Neuronal stem cell (in vitro differentiated cells): ENCODE measurements at places on chromosomes 3 and 15.

DNA sequence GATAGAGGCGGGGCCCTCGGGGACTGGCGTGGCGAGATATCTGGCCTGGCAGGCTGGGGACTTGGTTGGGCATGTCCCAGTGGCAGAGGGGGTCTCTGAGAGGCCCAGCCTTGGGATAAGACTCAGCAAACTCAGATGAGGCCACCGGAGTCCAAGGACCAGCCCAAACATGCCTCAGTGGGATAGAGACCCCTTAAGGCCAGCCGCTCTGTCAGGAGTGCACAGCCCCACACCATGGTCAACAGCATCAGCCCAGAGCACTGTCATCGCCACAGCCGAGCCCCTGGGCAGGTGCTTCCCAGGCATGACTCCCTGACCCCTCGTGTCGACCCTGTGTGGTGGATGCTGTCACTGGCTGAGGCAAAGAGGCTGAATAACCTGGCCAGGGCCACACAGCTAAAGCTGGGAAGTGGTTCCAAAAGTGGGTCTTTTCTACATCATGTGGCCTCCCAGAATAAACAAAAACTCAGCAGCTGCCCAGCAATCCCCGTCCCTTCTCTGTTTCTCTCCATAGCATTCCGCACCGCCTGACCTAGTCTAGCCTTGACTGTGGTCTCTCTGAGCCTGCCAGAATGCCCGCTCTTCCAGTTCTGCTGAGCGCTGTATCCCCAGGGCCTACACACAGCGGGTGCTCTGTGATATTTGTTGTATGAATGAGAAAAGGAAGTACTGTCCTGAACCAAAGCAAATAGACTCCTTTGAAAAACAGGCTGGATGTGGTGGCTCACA, 15.1 kb downstream of the CTSH start:
- DNase-seq, result no peak

- no peak for DNase-seq
Observed at GRCh38 chr3:128236657-128237056, 83.4 kb downstream of the EEFSEC start.

DNA sequence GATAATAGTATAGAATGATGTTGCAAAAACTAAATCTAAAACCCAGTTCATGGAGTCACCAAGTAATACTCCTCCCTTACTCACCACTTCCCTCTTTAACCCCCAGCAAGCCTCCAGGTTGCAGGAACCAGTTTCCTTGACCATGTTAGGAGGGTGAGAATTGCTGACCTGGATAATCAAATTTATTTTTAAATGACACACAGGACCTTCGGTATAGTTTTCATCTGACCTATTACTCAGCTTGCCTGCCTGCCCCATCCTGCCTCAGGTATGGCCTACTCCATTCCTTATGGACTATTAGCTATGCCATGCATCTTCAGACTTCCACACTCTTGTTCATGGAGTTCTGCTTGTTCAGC, 883 bp downstream of the RTP4 start:
- DNase-seq, result no peak

- no peak for DNase-seq
Observed at GRCh38 chr3:148943506-148944205, 47.7 kb upstream of the GYG1 start.

DNA sequence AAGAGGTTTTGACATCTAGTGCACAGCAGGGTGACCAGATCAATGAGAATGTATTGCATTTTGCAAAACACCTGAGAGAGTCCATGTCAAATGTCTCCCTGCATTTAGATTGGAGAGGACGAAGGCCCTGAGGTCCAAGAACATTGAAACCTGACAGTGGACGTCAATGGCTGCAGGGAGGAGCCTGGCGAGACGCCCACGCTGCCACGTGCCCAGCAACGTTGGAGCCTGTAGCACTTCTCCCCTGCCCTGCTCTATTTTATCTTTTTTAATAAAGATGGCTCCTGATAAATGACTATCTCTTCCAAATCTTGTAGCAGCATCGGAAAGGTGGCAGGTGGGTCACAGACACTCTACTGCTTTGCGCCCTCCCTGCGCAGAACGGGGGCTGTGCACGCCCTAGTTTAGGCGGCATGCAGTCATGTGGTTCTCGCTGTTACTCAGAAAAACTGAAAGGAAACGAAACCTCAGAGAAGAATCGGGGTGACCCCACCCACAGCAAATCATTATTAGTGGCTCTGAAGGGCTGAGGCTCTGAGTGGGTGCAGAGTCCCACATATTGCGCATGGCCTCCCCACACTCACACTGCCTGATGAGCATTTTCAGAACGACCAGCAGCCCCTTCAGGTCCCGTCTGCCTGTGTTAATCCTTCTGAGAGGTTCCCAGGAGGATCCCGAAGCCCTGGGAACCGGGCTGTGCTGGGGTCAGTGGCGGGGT, 62.5 kb upstream of the TAMM41 start:
- DNase-seq, result no peak

- no peak for DNase-seq
Observed at GRCh38 chr3:140166861-140167599, 232.0 kb downstream of the CLSTN2 start.

GRCh38 chr3:37855363-37855970, 6.2 kb upstream of the CTDSPL start:
- peak; percentile 71 for DNase-seq

DNA sequence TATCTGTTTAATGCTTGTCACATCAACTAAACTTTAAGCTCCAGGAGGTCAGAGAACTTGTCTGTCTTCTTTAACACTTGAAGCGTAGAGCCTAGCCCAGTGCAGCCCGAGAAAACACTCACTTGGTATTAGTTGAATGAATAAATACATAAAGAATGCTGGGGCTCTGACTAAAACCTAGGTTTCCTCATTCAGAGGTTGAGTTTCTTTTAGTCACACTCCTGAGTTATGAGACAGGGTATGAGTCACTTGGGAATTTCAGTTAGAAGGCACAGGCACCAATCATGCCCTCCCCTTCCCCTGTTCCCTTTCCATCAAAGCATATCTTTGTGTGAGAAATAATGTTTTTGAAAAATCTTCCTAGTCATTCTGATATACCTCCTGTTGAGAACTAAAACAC, 589.8 kb upstream of the DPPA4 start:
- no peak for DNase-seq

DNA sequence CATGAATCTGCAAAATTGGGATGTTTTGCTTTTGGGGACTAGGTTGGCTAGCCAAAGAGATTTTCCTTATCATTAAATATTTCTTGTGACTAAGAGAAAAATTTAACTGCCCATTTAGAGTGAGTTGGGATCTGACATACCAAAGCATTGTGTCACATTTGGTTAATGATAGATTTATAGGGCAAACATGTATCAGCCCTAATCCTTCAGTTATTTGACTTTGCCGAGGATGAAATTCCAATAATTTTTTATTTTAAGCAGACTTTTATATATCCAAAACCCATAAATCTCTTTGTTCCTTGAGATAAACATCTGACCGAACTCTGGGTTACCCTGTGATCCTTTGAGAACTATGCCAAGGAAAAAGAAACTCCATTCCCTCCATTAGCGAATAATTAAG, 218.9 kb downstream of the CDIN1 start:
- DNase-seq, result no peak

- no peak for DNase-seq
Observed at GRCh38 chr3:102144063-102144462, 290.8 kb upstream of the ZPLD1 start.

DNA sequence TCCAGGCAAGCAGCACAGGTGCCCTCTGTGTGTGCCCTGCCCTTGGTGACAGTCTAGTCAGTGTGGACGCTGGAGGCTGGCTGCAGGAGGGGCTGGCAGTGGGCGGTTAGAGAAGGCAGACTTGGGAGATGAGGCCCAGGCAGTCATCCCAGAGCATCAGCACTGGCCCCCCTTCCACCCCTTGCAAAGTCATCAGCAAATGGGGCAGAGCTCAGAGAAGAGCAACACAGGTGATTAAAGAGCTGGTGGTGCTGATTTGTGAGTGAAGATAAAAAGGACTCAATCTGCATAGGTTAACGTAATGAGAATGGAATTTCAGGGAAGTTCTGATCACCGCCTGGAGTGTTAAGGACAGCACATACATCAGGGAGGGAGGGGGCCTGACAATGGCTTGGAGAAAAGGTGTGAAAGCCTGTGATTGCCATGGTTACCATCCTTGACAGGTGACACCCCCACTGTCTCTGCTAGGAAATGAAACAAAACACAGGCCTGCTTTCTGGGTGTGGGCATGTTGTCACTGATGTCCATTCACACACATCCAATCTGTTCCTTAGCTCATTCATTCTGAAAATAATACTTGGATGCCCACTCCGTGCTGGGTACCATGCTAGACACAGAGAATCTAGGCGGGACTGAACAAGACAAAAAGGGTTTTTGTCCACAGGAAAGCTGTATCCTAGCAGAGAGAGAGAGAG, 269.6 kb upstream of the ST8SIA2 start:
- no peak for DNase-seq

- no peak for DNase-seq
Observed at GRCh38 chr3:12042638-12043037, 38.5 kb downstream of the SYN2 start.

- DNase-seq, result no peak
Observed at GRCh38 chr3:191236646-191237045, 37.6 kb downstream of the OSTN start.

GRCh38 chr3:44323341-44323955, 15.1 kb upstream of the TCAIM start:
- DNase-seq, result peak; percentile 46

DNA sequence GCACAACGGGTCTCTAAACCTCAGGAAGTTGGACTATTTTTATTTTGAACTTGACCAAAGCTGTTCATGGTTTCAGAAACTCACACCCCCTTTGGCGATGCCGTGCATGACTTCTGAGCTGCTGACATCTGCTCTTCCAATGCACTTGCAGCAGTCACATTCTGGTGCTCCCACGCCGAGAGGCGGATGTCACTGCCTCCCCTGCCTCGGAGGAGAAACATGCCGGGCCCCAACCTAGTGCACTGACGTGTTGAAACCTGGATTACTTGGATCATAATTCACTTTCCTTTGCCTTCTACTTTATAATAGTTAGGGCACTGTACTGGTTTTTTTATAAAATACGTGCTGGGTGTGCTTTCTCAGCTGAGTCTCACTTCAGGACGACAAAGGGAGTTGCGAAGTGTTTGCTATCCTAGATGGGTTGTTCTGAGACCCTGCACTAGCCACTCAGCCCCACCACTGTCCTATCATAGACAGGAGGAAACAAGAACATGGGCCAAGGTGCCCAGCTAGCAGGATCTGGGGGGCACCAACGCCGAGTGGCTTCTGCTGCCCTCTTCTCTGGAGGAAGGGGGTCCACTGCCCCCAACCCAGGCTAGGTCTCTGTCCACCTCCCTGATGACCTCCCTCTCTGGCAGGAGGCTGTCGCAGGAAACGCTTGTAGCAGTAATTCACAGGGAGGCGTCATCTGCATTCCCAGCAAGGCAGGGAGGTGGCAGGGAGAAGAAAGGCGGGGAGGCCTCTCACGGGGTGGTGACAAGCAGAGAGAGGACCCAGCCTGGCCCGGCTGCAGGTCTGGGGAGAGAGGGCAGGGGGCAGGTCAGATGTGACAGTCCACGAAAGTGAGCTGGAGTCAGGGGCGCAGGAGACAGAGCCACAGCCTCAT, 158.8 kb upstream of the IQSEC1 start:
- DNase-seq, result no peak

- no peak for DNase-seq
Observed at GRCh38 chr3:191961022-191961421, 500.1 kb downstream of the PYDC2 start.

GRCh38 chr3:87311309-87311708, 34.9 kb upstream of the POU1F1 start:
- DNase-seq, result no peak

DNA sequence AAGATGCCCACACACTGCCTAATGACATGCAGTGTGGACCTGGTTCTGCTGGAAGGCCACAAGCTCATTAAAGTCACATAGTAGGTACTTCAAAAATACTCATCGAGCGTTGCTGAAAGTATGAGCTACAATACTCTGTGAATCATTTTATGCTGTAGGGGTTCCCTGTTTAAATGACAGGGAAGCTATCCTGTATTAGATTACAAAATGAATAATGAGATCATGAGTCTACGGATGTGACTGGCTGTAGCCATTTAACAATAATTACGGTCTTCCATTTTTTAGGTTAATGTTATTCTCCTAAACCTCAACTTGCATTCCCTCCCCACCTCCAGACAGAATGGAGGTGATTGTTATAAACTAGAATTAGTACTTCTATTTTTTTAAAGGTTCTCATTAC, 128.2 kb upstream of the FAM3D start:
- DNase-seq, result no peak

DNA sequence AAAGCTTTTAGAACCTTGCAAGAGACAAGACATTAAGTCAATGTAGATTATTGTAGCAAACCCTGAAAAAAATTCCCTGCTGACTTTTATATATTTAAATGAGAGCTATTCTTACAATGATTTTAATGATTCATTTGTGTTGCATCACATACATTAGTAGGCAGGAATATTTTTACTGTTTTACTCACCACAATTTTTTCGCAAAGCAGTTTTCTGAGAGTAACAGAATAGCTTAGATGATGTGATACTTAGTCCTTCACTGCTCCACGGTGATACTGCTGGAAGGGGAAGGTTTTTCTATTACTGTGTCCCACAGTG, 43.9 kb upstream of the CLRN1 start:
- no peak for DNase-seq

GRCh38 chr15:61146931-61147230, 82.2 kb downstream of the RORA start:
- DNase-seq, result no peak

DNA sequence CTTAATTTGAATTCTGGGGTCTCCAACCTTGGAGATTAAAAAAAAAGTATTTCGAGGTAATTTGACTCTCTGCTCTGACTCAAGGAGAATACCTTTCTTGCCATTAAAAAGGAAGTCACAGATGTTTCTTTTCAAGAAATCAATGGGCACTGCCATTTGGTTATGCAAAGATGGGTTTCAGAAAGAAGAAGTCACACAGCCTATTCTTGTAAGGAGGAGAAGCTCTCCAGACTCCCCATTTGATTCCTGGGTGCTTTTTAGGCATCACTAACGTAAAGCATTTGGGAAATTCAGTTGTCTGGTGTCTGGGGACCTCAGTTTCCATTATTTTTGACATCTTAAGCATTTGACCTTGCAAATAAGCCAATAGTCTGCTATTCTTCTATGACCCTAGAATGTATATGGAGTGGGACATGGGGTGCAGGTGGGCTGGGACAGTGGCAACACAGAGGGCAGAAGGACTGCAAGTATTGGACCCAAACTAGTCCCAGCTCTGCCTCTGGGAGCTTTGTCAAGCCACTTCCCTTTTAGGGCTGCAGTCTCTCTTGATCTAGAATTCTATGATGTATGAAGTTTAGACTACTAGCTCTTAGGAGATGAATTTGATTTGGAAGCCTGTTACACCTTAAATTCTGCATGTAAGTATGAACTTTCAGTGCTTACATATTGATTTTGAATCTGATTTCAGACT, 27.8 kb downstream of the IL5RA start:
- no peak for DNase-seq

- DNase-seq, result no peak
Observed at GRCh38 chr15:88652456-88653199, 13.8 kb downstream of the ISG20 start.

- no peak for DNase-seq
Observed at GRCh38 chr3:124597273-124597672, 133.0 kb upstream of the UMPS start.

DNA sequence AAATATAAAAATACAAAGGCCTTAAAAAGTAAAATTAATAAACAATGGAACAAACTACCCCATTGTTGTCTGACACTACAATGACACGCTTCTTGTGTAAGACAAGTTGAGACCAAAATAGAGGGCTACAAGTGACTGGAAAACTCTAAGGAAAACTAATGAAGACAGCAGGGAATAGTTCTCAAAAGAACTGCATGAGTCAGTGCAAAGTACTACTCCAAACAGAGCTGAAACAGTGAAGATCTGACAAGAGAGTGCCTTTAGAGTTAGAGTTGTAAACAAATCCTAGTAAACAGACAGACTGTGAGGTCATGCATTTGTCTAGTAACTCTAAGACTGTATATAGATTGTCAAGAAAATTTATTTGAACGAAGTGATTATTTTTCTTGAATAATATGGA, 233.9 kb downstream of the BBX start:
- no peak for DNase-seq
